Heart left ventricle (tissue), 16 donors: ENCODE measurements at places on chromosomes 3 and 15.

DNA sequence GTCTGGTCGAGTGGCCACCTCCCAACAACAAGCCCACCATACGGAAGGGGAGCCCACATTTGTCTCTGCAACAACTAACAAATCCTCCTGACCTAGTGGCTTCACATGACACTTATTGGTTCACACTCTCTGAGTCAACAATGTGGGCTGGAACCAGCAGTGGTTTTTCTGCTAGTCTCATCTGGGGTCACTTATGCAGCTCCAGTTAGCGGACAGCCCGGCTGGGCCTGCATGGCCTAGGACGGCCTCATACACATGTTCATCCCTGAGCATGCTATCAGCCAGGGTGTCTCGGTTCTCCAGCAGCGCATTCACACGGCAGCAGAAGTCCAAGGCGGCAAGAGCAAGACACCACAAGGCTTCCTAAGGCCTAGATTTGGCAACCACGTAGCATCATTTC is 281.7 kb downstream of the XXYLT1 start:
- DNase-seq, result no peak

DNA sequence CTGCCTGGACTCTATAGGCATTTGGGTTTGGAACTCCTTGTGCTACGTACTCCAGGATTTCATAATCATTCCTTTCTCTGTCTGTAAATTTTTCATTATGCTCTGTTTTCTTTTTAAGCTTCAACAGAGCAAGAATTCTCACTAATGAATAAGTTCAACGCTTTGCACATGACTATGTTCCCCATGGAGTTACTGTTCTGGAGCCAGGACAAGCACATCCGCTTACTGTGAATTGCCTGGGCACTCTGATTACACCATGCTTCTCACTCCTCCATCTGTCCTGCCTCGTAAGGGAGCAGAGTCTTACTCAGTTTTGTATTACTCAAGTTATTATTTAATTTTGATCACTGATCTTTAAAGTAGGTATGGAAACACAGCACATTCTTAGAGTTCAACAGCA is 472.7 kb downstream of the RAP2B start:
- DNase-seq, result no peak

DNA sequence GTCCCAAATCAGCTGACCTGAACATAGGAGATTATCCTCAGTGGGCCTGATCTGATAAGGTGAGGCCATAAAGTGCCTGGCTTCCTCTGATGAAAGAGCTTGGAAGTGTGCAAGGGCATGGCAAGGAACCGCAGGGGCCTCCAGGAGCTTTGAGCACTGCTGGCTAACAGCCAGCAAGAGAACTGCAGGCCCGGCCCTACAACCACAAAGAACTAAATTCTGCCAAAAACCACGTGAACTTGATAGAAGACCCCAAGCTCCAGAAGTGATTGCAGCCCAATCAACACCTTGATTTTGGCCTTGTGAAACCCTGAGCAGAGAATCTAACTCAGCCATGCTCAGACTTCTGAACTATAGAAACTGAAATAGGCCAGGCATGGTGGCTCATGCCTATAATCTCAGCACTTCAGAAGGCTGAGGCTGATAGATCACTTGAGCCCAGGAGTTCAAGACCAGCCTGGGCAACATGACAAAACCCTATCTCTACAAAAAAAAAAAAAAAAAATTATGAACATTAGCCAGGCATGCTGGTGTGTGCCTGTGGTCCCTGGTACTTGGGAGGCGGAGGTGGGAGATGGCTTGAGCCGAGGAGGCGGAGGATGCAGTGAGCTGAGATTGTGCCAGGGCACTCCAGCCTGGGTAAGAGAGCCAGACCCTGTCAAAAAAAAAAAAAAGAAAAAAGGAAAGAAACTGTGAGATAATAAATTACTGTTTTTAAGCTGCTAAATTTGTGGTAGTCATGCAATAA is 7.7 kb upstream of the DIS3L start:
- DNase-seq, result no peak

- DNase-seq, result no peak
These were observed 119.6 kb downstream of the MOBP start for GRCh38 chr3:39587113-39587512.

GRCh38 chr3:151916781-151917180 is 43.3 kb downstream of the SUCNR1 start:
- no peak for DNase-seq
